ENCODE measurements at places on chromosomes 13 and 19.

GRCh38 chr19:13209484-13210338 is 59.5 kb downstream of the IER2 start:
- no peak for DNase-seq

DNA sequence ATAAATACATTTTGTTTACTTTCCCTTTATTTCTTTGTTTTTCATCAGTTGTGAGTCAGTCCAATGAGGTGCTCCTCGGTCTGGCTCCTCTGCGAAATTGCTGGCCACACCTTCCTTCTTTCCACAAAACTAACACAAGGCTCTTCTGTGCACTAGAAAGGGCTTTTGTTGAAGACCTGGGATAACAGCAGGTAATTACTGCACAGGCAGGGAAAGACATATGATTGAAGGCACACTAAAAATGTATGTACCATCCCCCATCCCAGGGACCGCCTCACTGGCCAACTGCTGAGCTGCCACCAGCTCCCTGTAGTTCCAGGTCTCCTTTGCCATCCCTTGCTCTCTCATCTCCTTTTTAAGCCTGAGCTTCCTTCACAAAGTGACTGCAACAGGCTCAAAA is 180.5 kb downstream of the EFNB2 start:
- no peak for DNase-seq

GRCh38 chr13:19658831-19659230 is 25.4 kb downstream of the MPHOSPH8 start:
- no peak for DNase-seq

DNA sequence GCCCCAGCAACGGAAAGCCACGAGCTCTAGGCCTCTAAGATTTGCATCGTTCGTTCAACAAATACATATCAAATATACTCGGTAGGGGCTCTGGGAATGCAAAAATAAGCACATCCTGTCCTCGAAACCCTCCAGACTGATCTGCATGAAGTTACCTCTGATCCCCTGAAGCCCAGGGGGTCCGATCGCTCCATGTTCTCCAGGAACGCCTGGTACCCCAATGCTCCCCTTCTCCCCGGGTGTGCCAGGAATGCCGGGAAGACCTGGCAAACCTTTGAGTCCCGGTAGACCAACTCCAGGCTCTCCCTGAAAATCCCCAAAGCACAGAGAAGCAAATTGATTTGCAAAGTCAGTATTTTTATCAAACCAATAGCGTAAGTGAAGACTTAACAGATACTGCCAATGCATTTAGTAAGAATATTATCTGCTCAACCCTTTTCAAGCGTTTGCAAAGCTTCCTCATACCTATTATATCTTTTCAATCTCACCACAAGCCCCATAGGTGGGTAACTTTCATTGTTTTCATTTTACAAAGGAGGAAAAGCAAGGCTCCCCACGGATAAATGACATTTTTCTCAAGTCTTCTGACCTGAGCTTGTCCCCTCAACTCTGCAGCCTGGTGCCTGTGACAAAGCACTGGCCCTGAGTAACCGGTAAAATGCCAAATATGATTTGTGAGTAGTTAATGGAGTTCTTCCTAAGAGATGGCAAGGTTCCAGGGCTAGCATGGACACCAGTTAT is 127.7 kb downstream of the COL4A1 start:
- no peak for DNase-seq

GRCh38 chr19:23956051-23956450 is 41.4 kb downstream of the ZNF726 start:
- no peak for DNase-seq

- DNase-seq, result peak; percentile 93
Measured at GRCh38 chr19:3434630-3435553, 45.4 kb downstream of the SMIM24 start.

- no peak for DNase-seq
Measured at GRCh38 chr19:16446724-16447368, 24.9 kb downstream of the EPS15L1 start.

DNA sequence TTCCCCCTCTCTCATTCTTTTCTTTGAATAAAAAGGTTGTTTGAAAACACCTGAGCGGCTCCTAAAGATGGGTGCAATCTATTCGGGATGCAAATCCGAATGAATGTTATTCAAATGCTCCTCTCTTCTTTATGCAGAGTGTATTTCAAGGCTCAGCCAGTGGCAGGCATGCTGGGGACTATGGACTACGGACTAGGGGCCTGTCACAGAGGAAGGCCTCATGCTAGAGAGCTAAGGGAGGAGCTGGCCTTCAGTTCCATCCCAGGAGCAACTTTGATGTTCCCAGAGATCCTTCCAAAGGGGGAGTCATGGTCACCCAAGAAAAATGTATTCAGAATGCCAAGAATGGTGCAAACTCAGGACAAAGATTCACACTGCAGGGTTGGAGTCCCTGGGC is 9.3 kb downstream of the ALOX5AP start:
- no peak for DNase-seq

GRCh38 chr19:37973666-37974065 is 66.7 kb downstream of the SIPA1L3 start:
- no peak for DNase-seq

DNA sequence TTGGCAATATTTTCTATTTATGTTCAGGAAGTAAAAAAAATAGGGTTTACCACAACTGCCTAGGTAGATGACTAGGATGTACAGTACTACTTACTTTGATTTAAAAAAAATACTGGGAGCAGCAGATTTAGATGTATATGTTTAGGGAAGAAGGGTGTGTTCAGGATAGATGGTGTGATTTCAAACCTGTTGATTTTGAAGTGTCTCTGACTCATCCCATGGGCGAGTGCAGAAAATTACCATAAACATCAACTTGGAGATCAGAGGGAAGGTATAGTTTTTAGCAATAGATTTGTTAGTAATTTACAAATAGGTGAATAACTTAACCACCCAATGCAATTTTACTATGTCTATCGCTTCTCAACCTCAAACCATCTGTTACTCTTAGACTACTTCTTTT is 214.8 kb downstream of the NDFIP2 start:
- DNase-seq, result no peak

- DNase-seq, result peak; percentile 13
Measured at GRCh38 chr19:12194827-12195731, 32.2 kb downstream of the ZNF136 start.

DNA sequence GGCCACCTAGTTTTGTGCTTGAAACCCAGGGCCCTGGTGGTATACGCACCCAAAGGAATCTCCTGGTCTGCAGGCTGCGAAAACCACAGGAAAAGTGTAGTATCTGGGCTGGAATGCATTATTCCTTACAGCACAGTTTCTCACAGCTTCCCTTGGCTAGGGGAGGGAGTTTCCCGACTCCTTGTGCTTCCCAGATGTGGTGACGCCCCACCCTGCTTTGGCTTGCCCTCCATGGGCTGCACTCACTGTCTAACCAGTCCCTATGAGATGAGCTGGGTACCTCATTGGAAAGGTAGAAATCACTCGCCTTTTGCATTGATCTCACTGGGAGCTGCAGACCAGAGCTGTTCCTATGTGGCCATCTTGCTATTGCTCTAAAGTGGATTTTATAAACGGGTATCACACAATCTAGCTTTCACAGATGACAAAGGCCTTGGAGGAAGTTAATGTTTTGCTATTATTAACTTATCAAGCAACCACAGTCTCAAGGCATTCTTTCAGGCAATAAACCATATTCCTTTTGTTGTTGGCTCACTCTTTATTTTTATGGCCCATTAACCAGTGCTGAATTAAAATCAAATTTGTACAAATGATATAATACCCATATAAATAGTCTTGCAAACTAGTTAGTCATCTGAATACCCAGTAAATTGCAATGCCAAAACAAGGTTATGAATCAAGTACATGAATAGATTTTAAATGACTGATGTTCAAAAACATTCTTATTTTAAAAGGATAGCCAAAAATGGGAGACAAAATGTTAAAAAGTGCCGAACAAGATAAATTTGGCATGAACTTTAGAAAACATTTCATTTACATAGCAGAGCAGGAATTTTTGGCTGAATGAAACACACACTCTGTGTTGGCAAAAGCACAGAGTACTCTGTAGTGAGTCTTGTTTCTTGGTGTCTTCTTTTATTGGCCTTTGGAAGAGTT is 475.4 kb upstream of the ARGLU1 start:
- DNase-seq, result no peak

DNA sequence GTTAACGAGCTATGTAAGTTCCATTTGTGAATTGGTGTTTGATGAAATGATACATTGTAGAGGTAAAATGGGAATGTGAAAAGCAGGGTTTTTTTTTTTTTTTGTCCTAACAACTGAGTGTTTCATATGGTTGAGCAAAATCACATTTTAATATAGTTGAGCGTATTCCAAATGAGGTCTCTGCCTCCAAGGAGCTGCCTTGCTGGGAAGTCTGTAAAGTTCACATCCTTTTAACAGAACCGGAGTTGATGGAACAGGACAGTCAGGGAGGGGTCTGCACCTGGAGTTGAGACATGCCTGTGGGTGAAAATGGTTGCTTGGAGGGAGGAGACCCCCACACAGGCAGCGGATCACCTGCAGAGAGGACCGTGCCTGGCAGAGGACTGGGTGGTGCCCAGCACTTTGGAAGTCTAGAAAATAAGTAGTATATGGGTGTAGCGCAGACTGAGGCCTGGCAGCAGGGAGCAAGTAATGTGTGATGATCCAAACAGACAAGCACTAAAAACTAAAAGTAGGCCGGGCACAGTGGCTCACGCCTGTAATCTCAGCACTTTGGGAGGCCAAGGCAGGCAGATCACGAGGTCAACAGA is 75.2 kb upstream of the UBAC2 start:
- no peak for DNase-seq

GRCh38 chr19:46660551-46661019 is 397 bp downstream of the DACT3 start:
- peak; percentile 6 for DNase-seq

GRCh38 chr13:113992276-113993005 is 18.6 kb upstream of the C13orf46 start:
- DNase-seq, result no peak

DNA sequence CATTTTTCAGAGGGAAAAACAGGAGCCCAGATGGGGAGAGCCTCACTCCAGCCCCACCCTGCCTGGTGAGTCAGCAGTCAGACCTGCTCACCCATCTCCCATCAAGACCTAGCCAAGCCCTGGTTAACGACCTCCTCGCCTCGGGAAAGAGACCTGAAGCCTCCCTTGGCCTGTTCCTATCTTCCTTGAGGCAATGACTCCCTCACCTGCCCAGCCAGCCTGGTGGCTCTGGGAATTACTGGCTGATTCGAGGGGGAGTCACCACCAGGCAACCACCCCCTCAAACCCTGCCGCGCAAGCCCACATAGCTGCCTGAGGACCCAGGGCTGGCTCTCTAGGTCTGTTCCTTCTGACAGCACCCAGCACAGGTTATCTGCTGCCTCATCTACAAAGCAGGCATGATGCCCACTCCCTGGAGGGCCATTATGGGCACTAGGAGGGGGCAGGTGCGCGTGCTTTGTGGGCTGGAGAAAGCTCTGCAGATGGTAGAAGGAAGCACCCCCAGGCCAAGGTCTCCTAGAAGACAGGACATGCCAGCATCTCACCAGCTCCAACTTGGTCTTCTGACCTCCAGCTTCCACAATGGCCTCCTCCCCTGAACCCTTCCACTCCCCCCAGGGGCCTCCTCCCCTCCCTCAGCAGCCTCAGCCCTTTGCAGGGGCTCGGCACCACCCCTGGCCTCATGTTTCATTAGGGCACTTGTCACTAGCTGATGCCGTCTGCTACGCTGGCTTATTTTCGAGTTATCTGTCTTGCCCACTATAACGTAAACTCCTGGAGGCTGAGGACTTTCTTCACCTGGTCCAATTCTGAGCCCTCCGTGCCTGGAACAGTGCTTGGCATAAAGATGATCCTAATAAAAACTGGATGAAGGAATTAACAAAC is 10.4 kb downstream of the DEDD2 start:
- DNase-seq, result no peak

GRCh38 chr13:90800082-90800746 is 547.3 kb upstream of the MIR17HG start:
- no peak for DNase-seq

DNA sequence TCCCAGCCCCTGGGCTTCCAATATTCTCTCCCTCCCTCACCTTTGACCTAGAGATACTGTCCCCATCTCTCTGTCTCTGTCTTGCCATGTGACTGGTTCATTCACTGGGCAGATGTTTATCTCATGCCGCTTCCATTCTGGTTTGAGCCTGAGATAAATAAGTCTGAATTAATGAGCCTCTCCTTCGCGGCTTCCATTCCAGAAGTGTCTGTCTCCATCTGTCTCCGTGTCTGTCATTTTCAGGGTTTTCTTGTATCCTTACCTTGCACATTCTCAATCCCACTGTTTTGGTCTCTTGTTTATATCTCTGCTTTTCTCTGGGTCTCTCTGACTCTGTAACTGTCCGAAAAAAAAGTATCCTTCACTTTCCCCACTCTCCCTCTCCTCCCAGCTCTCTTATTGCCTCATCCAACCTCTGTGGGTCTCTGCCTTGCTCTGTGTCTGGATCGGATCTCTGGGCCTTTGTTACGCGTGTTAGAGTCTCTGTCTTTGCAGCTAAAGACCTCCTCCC is 4.3 kb downstream of the SPHK2 start:
- DNase-seq, result no peak

DNA sequence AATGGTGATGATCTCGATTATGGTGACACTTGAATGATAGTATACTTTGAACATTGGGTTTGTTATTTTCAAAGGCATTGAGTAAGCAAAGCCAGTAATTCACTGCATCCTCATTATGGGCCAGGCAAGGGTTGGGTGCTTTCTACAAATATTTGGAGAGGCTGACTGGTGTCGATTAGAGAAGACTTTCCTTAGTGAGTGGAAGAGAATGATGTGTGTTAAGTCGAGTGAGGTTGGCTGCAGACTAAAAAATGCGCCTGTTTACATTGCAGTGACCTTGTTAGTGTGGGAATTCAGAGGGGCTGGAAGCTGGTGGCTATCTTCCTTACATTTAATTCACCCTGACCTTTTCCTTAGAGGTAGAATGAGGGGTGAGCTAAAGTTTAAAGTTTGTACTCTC is 22.4 kb upstream of the RNF113B start:
- no peak for DNase-seq

- DNase-seq, result no peak
Measured at GRCh38 chr13:79044415-79044814, 361.6 kb downstream of the RBM26 start.

DNA sequence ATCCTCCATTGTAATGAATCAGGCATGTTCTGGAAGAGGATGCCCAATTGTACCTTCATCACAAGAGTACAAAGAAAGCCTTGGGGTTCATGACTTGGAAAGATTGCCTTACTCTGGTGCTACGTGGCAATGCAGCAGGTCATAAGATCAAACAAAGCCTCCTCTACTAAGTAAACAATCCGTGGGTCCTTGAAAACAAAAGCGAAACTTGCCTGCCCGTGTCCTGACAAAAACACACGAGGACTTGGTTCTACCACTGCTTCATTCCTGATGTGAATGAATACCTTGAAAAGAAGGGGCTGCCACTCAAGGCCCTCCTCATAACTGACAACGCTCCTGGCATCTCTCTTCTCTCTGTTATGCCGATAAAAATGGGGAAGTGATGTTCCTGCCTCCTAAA is 18.9 kb downstream of the ZNF563 start:
- DNase-seq, result no peak

DNA sequence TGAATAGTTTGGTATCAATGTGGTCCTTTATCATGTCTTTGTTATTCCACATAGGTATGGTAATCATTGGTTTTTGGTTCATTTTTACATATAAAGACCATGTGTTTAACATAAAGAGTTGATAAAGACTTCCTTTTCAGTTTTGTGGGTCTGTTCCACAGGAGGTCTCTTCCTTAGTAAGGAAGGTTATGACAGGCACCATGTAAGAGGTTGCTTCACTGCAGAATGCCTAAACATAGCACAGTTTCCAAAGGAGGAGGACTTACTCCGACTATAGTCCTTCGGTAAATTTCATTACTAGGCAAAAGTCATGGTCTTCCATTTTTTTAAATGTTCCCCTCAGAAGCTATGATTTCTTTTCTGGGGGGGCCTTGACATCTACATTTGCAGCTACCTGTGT is 27.1 kb upstream of the PCDH17 start:
- no peak for DNase-seq

- no peak for DNase-seq
Measured at GRCh38 chr13:40993987-40994386, 25.1 kb downstream of the ELF1 start.

Measured in T-helper 2 cell (primary cell).